ENCODE measurements at places on chromosomes 2 and 18. TPM values are rescaled to one million over a fixed set of nuclear protein-coding genes. Genes with fewer than 3 reads are reported as not detected.

The ZRANB3 gene
- 4.7 TPM for total RNA-seq

The COL3A1 gene
- total RNA-seq = 142 TPM

The RND3 gene
- 66.8 TPM for total RNA-seq

GRCh38 chr2:225598426-225598825 lies 198.9 kb downstream of the NYAP2 start:
- DNase-seq = no peak

- peak; percentile 93 for DNase-seq
Measured at GRCh38 chr2:20617892-20618467, 32.9 kb downstream of the HS1BP3 start.

GRCh38 chr18:21656402-21656801 lies 44.3 kb downstream of the SNRPD1 start:
- no peak for DNase-seq

Data from lower leg skin (tissue), 4 donors.